A172 (cell line): ENCODE measurements at places on chromosomes 3 and 15. TPM values are rescaled to one million over a fixed set of nuclear protein-coding genes. Genes with fewer than 3 reads are reported as not detected.

Gene ST3GAL6
- 4.0 and 11.1 TPM in 2 replicates for total RNA-seq

Gene ARL14
- total RNA-seq = 0.21 and 0.43 TPM in 2 replicates

Gene LPP
- 16.4 and 31.2 TPM in 2 replicates for total RNA-seq

Gene MLF1
- 28.8 and 29.7 TPM in 2 replicates for total RNA-seq

Gene ADCY5
- 0.84 and 0.90 TPM in 2 replicates for total RNA-seq

Gene DCBLD2
- total RNA-seq = 808 and 1,036 TPM in 2 replicates

Gene SHC4
- 0.59 and 0.84 TPM in 2 replicates for total RNA-seq
